ENCODE measurements at places on chromosomes 12 and 14.

- no peak for DNase-seq
Observed at GRCh38 chr14:50798048-50798421, 32.9 kb downstream of the NIN start.

GRCh38 chr12:108462686-108463085 is 52.4 kb upstream of the FICD start:
- no peak for DNase-seq

GRCh38 chr14:72308967-72309485 is 376.8 kb downstream of the RGS6 start:
- no peak for DNase-seq

DNA sequence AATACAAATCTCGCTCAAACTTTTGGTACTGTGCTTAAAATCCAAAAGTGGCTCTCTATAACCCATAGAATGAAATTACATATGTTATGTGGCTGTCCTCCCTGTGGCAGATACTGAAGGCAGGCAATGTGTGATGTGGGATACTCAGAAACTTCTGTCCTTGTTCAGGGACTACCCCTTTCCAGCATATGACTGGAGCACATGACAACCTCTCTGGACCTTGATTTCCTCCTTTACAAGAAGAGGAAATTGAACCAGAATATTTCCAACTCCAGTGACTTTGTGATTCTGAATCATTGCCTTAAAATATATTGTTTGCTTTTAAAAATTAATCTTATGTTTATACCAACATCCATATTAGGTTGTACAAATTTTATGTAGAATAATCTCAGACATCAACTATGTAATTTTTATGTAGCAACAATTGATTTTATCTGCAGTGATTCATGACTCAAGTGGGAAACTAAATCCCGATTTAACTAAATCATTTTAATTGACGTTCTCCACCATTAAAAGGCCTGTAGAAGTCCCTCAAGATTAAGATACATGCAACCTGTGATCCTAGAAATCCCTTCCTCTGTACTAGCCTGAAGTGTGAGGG is 162.4 kb downstream of the AKAP6 start:
- DNase-seq: no peak

DNA sequence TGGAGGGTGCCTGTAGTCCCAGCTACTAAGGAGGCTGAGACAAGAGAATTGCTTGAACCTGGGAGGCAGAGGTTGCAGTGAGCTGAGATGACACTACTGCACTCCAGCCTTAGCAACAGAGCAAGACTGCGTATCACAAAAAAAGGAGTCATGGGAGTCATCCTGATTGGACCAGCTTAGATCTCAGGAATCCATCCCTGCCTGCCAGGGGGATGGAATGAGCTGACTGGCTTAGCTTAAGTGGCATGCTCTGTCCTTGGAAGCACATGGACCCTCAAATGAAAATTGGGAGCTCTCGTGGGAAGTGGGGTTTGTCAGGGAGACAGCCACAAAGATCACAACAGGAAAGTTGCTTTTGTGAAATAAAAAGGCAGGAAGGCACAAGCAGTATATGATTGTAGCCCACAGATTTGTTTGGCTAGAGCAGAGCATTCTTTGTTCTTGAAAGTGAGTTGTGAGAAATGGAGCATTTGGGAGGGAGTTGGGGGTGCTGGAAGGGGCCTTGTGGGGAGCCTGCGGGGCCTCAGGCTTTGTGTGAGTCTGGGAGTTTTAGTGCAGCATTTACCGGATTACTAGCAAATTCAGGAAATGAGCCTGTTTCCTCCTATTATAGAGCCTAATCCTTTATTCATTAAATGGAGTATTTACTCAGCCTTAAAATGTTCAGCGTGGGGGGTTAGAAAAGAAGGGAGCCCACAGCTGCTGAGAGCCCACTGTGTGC is 30.7 kb downstream of the DGLUCY start:
- no peak for DNase-seq

- DNase-seq: no peak
Observed at GRCh38 chr12:11991604-11992003, 79.1 kb upstream of the BCL2L14 start.

GRCh38 chr12:10562306-10562933 is 51.0 kb downstream of the MAGOHB start:
- peak; percentile 63 for DNase-seq

- DNase-seq: no peak
Observed at GRCh38 chr14:104786726-104787675, 8.5 kb downstream of the AKT1 start.

- DNase-seq: no peak
Observed at GRCh38 chr12:99035803-99036202, 390.7 kb downstream of the APAF1 start.

- no peak for DNase-seq
Observed at GRCh38 chr12:4984971-4985370, 58.7 kb upstream of the KCNA5 start.

DNA sequence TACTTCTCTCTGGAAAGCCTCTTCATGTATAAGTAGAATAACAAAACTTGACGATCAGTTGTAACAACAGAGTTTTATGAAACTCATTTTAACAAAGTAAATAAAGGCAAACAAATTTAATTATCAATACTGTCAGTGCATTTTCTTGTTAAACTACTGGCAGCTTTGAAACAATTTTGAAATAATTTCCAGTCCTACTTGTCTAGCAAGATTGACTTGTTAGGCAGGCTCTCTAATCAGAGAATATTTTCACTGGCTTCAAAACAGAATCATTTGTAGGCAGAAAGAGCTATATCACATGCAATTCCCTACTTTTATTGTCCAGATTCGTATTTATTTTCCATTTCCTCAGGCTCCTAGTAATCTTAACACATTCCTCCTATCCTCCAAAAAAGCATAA is 45.9 kb upstream of the SLC6A13 start:
- no peak for DNase-seq

DNA sequence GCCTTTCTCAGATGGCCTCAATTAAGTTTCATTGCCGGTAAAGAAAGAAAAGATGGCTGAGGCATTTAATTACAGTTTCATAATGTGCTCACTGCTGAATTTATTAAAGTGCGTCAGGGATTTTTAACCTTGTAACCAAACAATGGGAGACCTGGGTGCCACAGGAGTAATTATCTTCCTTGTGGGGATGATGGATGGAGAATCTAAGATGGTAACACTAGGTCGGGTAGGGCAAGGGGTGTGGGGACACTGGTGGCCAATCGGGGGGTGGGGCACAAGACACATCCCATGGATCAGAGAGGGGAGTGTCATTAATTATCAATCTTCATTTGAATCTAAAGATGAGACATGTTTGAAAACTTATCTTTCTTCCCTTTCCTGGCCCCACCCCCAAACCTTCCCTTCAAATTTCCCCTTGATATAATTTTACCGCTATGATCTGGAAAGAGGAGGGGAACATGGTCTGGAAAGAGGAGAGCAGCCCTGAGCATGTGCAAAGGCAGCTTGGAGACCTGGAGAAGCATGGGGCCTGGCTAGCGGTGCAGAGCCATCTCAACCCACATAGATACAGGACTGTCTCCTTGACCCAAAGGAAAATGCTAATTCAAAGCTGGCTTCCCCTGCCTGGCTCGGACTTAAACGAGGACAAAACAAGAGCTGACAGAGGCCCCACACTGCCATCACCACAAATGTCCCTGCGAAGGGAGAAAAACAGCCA is 231.3 kb upstream of the NOS1 start:
- DNase-seq: no peak

GRCh38 chr12:124397807-124398577 is 103.1 kb downstream of the RFLNA start:
- DNase-seq: no peak

- DNase-seq: no peak
Observed at GRCh38 chr12:117111386-117111785, 12.2 kb upstream of the TESC start.

- DNase-seq: no peak
Observed at GRCh38 chr14:55451398-55451797, 11.0 kb upstream of the TBPL2 start.

GRCh38 chr14:54730156-54730961 is 163.4 kb downstream of the SAMD4A start:
- peak; percentile 17 for DNase-seq

DNA sequence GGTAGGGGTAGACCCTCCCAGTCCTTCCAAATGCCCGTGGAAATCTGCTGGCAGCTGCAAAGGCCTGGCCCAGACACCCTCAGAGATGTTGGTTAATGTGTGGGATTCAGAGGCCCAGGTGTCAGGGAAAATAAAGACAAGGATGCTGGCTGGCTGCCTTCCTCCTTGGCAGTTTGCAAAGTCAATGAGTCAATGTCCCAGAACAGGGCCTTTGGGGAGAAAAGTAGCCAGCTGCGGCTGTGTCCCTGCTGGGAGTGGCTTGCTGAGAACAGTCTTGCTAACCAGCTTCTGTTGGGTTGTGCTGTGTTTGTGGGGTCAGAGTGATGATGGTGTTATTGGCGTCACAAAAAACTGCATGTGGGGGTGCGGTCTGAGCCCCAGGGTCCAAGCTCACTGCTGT is 29.2 kb downstream of the GLRX5 start:
- DNase-seq: no peak

- no peak for DNase-seq
Observed at GRCh38 chr14:68331426-68331825, 461.4 kb downstream of the ZFP36L1 start.

DNA sequence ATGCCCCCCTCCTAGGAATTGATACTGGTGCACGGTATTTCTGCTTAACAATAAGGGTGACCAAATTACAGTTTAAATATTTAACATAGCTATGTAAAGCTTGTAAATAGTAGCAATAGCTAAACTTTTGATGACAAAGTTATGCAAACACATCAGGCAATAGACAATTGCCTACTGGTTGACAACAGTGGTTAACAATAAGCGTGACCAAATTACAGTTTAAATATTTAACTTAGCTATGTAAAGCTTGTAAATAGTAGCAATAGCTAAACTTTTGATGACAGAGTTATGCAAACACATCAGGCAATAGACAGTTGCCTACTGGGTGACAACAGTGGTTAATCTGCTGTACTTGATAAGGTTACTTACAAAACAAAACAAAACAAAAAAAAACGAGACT is 886.5 kb upstream of the FLRT2 start:
- DNase-seq: no peak

DNA sequence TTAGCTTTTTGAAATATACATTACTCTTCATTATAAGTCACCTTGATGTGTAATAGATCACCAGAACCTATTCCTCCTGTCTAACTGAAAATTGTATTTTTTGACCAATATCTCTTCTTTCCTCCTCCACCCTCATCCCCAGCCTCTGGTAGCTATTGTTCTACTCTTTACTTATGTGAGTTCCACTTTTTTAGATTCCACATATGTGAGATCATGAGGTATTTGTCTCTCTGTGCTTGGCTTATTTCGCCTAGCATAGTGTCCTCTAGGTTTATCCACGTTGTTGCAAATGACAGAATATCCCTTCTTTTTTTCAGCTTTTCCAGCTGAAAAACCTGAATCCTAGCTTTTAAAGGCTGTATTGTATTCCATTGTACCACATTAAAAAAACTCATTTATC is 82.1 kb downstream of the MIPOL1 start:
- no peak for DNase-seq

DNA sequence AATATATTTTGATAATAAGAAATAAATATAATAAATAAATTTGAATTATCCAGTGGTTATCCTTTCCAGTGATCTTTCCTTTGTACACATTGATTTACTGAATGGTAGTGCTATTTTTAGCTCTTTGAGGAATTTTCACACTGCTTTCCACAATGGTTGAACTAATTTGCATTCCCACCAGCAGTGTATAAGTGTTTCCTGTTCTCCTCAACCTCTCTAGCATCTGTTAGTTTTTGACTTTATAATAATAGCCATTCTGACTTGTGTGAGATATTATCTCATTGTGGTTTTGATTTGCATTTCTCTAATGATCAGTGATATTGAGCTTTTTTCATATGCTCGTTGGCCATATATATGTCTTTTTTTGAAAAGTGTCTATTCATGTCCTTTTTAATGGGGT is 333.7 kb downstream of the RAD51B start:
- no peak for DNase-seq

DNA sequence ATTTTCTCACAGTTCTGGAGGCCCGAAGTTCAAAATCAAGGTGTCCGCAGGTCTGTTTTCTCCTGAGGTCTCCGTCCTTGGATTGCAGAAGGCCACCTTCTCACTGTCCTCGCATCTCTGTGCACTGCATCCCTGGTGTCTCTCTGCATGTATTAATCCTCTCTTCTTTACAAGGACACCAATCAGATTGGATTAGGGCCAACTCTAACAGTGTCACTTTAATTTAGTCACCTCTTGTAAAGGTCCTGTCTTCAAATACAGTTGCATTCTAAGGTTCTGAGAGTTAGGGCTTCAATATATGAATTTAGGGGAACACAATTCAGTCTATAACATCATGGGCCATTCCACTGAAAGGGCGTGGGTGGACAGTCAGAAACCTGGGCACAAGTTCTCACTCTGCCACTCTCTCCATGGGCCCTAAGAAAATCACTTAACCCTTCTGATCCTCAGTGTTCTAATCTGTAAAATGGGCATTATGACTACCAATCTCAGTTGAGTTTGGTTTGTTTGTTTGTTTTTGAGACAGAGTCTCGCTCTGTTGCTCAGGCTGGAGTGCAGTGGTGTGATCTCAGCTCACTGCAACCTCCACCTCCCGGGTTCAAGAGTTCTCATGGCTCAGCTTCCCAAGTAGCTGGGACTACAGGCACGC is 41.6 kb upstream of the FGD4 start:
- no peak for DNase-seq

Data from CD4-positive, alpha-beta T cell treated with Interleukin-1 beta for 1 hour (primary cell).